ENCODE measurements at places on chromosomes 3 and 15. TPM values are rescaled to one million over a fixed set of nuclear protein-coding genes. Genes with fewer than 3 reads are reported as not detected.

HCLS1 gene
- 28.9 TPM for total RNA-seq

RTP1 gene
- total RNA-seq, result not detected

CIB1 gene
- 55.0 TPM for total RNA-seq

FOXL2 gene
- total RNA-seq, result not detected

TIPIN gene
- total RNA-seq, result 6.1 TPM

Data from left cardiac atrium (tissue), 4 donors.